Mesenteric fat pad (tissue), 1 donor: ENCODE measurements at places on chromosomes 13 and 19. TPM values are rescaled to one million over a fixed set of nuclear protein-coding genes. Genes with fewer than 3 reads are reported as not detected.

GRCh38 chr13:34176633-34177032 lies 358.7 kb downstream of the RFC3 start:
- no peak for DNase-seq

- DNase-seq: no peak
These were observed at the start of gene DLL3 for GRCh38 chr19:39498798-39499642. DLL3 (plus strand) TSS chr19:39498947; CDS start chr19:39498975, 28 bp downstream.

- no peak for DNase-seq
These were observed 8.9 kb upstream of the CYP4F3 start for GRCh38 chr19:15631817-15632216.

TEX29 gene
- 0.67 TPM for total RNA-seq

MUC16 gene
- 0.90 TPM for total RNA-seq

LGALS14 gene
- total RNA-seq: not detected

GRCh38 chr13:106349080-106349931 lies 186.2 kb downstream of the EFNB2 start:
- DNase-seq: no peak

GRCh38 chr13:102875256-102875655 lies 29.4 kb downstream of the ERCC5 start:
- no peak for DNase-seq

PEAK3 gene
- 2.6 TPM for total RNA-seq

OR7D2 gene
- not detected for total RNA-seq

DNA sequence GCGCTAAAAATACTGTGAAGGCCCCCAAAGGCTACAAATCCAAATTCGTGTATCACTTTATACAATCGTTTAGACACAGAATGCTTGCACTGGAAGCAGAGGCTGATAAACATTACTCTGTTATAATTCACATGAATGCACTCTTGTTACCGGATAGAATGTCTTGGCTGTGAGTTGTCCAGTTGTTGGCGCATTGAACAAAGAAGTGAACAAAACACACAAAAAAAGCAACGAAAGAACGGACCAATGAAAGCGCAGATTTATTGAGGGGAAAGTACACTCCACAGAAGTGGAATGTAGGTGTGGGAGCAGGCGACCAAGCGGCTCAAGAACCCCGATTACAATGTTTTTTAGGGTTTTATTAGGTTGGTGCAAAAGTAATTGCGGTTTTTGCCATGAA lies 529 bp upstream of the ZNF418 start:
- no peak for DNase-seq

GRCh38 chr13:98228661-98229341 lies 51.7 kb upstream of the RNF113B start:
- no peak for DNase-seq

DNA sequence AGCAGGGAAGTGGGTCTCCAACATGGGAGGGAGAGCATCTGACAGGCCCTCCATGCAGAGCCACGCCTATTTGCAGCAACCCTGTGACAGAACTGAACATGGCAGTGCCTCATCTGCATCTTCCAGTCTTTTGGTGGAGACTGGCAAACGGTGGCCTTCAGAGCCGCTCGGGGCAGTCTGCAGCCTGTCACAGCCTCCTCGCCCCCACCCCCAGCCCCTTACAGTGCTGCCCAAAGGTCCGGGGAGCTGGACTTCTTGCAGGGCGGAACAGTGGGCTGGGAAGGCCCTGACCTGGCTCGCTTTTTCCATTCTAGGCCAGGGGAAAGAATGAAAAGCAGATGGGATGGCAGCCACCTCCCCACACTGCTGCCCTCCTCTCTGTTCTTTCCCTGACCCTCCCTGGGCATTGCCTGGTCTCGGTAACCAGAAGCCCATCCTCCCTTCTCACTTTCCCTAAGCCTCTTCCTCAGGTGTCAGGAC lies 2.7 kb downstream of the CALM3 start:
- peak; percentile 82 for DNase-seq

ZNF841 gene
- total RNA-seq: 17.9 TPM

DNA sequence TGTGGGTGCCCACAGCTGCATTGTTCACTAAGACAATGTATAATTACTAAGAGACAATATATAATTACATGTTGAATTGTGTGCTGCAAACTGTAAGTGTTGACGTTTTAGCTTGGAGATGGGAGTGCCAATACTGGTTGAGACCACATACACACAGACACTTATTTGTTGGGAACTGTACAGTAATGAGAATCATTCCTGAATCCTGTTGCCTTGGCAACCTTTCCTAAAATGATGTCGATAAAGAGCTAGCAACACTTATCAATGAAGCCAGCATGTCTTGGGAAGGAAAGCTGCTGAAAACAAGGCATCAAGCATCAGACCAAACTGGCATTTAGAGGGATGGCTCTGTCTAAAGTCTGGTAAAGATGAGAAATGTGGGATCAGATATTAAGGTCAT lies 51.3 kb downstream of the PCDH8 start:
- DNase-seq: no peak

UNC13A gene
- 0.10 TPM for total RNA-seq

DNA sequence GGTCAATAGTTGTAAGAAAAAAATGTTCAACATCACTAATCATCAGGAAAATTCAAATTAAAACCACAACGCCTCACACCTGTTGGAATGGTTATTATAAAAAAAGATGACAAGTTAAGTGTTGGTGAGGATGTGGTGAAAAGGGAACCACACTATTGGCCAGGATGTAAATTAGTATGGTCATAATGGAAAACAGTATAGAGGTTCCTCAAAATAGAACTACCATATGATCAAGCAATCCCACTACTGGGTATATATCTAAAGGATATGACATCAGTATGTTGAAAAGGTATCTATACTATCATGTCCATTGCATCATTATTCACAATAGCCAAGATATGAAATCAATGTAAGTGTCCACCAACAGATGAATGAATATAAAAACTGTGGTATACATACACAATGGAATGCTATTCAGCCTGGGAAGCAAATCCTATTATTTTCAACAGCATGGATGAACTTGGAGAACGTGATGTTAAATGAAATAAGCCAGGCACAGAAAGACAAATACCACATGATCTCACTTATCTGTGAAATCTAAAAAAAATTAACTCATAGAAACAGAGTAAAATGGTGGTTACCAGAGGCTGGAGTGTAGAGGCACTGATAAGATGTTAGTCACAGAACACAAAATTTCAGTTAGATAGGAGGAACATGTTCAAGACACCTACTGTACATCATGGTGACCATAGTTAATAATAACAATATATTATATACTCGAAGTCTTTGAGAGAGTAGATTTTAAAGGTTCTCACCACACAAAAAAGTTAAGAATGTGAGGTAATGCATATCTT lies 56.6 kb downstream of the TBC1D4 start:
- DNase-seq: no peak

DNA sequence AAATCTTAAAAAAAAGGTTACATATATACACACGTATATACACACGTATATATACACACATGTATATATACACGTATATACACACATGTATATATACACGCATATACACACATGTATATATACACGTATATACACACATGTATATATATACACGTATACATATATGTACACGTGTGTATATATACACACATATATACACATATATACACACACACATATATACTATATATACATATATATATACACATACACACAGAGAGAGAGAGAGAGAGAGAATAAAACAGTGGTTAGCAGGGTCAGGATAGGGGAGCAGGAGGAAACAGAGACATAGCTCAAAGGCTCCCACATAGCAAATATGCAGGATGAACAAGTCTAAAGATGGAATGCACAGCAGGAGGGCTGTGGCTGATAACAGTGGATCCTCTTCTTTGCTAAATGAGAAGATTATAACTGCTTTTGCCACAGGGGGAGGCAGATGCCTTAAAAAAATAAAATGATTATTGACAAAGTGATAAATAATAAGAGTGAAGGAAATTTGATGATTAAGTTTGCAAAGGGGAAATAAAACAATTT lies 714.5 kb downstream of the UQCRFS1 start:
- no peak for DNase-seq

DNA sequence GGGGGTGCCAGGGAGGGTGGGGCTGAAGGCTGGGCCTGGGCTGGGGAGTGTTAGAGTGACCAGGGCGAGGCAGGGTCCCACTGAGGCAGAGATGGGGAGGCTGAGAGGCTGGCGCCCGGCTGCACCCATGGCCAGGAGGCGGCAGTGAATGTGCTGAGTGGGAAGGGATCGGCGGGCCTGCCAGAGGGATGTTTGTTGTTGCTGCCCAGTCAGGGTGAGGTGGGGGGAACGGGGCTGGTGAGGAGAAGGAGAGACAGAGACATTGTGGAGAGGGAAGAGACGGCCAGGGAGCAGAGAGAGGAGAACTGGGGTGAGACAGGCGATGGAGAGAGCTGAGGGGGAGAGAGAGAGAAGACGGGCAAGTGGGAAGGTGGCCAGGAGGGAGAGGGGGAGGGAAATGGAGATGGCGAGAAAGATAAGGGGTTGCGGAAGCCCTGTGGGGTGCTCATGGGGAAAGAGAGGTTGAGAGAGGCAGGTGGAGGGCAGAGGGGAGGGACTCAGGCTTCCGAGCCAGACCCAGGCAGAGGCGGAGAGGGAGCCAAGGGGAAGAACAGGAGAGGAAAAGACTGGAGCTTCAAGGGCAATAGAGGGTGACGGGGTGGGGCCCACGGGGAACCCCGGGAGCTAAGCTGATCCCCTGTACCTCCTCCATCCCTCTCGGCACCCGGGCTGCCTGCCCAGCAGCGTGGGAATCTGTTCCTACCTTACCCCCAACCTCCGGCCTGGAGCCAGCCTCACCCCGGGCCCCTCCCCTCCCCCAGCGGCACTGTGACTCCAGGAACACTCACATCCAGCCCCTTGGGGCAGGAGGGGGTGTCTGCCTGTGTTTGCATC lies 690 bp upstream of the B3GNT8 start:
- no peak for DNase-seq

DNA sequence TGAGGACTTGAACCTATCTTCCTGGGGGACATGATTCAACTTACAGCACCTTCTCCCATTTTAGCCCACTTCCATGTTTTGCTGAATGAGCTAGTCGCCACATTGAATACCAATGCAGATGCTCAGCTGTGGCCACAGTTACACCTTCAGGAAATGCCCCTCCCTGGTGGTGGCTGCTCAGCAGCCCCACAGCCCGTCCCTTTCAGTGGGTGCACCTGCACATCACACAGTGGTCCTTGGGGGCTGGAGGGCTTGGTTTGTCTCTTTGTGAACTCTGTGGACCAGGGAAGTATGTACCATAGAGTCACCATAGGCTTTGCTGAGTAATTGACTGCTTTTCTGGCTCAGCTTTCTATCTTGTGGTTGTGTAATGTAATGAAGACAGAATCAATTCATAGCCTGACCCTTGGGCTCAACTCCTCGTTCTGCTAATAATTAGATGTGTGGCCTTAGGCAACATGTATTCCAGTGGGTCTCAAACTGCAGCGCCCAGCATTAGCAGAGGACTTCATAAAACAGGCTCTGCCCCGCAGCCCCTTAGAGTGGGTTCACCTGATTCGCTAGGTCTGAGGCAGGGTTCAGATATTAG lies 48.1 kb upstream of the FARP1 start:
- no peak for DNase-seq

PCCA gene
- total RNA-seq: 53.6 TPM
